ENCODE measurements at places on chromosomes 7 and 10.

DNA sequence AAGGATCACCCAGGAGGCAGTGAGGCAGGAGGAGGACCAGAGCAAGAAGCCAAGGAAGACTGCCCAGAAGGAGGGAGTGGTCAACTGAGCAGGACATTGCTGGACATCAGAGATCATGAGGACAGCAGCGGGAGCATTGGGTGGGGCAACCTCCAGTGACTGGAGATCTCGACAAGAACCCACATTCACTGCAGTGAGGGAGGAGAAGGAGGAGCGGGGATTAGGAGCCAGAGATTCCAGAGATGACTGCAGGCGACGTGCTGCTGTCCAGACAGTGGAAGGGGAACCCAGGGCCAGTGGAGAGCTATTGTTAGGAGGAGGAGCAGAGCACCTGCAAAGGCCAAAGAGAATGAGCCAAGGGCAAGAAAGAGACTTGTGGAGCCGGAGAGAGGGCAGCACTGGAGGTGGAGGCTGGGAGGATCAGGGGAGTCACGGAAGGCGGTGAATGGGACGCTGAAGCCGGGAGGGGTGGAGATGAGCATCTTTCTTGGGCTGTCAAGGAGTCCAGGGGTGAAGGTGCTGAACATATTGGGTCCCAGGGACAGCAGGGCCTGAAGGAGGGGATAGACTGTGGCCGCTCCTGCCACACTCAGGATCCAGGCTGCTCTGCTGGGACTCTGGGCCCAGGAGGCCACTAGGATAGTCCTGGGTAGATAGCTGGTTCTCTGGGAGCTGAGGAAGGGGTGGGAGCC lies 140.1 kb upstream of the UNC5B start:
- no peaks in the 10 kb centered on the region for H3K36me3 ChIP-seq
- no peak overlapping the region for H3K27ac ChIP-seq
- H3K4me3 ChIP-seq, result no peak overlapping the region
- DNase-seq, result no peak
- no peaks in the 10 kb centered on the region for H3K4me1 ChIP-seq
- peaks cover 14% of the 10 kb centered on the region for H3K27me3 ChIP-seq

DNA sequence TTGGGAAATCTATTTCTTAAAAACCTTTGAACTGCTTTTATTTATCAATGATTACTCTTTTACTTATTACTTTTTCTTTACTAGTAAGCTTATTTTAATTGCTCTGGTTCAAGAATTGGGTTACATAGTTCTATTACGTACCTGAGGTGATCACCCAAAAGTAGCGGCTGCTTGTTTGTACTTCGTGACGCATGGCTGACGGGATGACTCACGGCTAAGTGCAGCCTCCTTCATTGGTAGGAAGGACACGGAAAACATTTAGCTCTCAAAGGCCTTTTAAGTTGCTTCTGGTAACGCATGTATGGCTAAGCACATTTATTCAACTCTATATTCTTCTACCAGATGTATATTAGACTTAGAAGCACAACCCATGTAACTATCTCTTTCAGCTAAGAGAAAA lies 285.8 kb upstream of the SP4 start:
- H3K27ac ChIP-seq, result no peak overlapping the region
- no peak overlapping the region for H3K4me3 ChIP-seq
- H3K27me3 ChIP-seq, result peaks cover 4% of the 10 kb centered on the region
- no peak for DNase-seq
- H3K36me3 ChIP-seq, result no peaks in the 10 kb centered on the region

DNA sequence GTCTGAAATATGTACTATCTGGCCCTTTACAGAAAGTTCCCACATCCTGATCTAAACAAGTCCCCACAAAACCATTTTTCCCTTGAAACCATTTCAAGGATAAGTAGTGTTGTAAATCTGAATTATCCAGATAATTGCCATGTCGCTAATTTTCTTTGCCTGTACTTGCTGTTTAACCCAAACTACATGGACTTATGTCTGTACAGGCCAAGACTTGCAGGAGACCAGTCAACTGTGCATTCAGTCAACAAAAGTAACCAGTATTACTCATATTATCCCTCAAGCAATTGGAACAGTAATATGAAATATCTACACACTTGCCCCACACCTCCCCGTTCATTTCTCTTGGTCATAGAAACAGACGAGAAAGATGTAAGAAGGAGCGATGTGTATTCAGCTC lies 347.8 kb upstream of the NFE2L3 start:
- H3K4me3 ChIP-seq, result no peak overlapping the region
- no peaks in the 10 kb centered on the region for H3K36me3 ChIP-seq
- DNase-seq, result no peak
- no peaks in the 10 kb centered on the region for H3K4me1 ChIP-seq

DNA sequence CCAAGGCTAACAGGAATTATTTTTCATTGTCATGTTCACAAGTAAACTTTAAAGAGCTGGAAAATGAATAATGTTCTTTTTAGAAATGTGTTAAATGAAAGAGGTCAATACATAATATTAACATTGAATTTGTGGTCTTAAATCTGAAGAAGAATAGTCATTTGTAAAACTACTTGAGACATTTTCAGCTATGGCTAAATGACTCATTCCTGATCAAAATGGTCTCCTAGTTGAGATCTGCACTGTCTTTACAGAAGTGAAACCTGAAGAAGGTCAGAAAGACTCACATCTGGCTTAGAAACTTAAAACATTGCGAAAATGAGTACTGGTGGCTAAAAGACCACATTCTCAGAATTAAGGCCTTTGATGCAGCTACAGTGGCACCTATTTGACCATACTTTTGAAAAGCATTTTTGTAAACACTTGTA lies 5.9 kb downstream of the PIK3CG start:
- peak; percentile 60 for DNase-seq
- H3K27ac ChIP-seq, result peak overlapping the region; percentile 76

DNA sequence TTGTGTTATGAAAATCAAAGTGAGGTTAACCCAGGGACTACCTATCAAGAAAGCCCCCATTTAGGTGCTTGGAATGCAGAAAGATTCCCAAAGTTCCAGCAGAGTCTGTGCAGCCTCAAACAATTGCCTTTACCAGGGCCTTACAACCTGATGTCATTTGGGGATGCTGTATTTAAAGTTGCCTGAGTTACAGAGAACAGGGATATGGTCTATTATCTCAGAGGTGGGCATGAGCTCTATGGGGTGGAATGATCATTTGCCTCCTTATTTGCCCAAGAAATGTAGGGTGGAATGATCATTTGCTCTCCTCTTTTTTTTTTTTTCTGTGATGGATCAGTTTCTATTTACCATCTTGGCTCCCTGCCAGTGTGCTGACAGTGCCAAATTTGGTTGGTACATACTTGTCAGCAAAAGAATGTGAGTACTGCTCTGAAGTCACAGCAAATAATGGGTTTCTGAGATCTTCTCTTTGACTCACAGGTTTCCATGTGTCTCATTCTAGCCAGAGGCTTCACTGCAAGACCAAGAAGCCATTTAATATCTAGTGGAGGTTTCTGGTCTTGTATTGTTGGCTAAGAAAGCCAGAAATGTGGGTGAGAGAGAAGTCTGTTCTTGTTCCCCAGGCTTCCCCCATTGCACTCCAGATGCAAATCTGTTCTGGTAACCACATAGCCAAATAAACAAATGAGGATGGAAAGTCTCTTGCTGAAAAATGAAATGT lies 45.5 kb upstream of the ZNRF2 start:
- DNase-seq, result peak; percentile 4
- peak overlapping the region; percentile 75 for H3K27ac ChIP-seq
- no peaks in the 10 kb centered on the region for H3K27me3 ChIP-seq
- H3K36me3 ChIP-seq, result no peaks in the 10 kb centered on the region

DNA sequence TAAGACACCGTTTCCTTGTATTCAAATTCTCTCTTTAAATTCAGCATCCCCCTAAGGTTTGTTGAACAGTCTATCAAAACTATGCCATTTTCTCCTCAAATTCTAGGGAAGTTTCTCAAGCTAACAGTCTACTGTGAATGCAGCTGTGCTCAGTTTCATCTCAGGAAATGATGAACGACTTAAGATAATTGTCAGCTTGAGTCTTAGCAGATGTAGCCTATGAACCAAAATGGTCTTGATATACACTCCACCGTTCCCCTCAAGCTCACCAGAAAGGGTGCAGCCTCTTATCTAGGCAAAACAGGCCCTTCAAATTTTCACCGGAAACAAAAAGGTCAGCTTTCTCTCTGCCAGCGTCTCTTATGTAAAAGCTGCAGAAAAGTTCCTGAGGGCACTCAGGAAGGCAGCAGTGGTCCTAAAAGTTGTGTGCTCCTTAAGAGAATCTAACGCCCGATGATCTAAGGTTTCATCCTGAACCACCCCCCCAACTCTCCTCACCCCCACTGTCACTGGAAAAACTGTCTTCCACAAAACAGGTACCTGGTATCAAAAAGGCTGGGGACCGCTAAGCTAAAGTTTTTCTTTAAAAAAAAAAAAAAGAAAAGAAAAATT lies 2.1 kb downstream of the DNAJC9 start:
- H3K4me3 ChIP-seq, result peak overlapping the region; percentile 96
- H3K4me1 ChIP-seq, result peaks cover 52% of the 10 kb centered on the region
- no peaks in the 10 kb centered on the region for H3K27me3 ChIP-seq
- no peak for DNase-seq
- H3K36me3 ChIP-seq, result no peaks in the 10 kb centered on the region

DNA sequence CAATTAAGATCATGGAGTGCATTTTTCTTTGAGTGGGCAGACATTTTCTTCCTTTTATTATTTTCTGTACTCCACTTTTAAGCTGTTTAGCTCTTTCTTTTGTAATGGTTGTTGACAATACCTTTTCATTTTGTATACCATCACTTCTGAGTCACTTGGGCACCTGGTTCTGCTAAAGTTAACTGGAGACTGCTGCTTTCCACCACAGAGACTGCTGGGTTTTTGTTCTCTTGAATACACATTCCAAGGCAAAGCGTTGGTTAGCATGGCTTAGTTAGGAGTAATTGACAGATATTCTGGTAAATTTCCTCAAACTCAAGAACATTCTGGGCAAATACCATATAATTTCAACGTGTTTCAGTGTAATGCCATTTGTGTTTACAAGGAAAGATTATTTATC lies 541.9 kb upstream of the CELF2 start:
- H3K27me3 ChIP-seq, result peaks cover 18% of the 10 kb centered on the region
- H3K27ac ChIP-seq, result no peak overlapping the region
- no peaks in the 10 kb centered on the region for H3K4me1 ChIP-seq
- no peaks in the 10 kb centered on the region for H3K36me3 ChIP-seq
- H3K4me3 ChIP-seq, result no peak overlapping the region

DNA sequence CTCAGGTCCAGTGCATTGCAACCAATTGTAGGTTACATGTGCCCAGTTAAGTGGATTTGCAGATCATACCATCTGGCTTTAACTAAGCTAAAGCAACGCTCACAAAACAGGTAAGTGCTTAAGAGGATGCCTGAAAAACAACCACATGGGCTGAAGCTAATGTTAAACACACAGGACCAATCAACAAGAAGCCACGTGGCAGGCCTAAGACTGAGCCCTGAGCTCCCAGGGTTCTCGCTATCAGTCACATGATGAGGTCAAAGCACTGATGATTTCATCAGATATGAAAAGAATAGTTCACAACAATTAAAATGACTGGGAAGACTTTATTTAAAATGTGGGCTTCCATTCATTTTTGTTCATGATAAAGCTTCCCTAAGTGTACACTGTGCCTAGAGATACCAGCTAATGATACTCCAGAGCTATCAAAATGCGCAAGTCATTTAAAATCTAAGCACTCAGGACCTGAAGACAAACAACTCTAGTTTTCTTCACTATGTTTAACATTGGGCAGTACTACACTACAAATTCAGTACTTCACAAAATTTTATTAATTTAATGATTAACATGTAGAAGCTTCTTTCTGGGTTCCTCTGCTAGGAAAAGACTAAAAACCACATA lies 90.6 kb downstream of the PIP4K2A start:
- H3K4me1 ChIP-seq, result peaks cover 79% of the 10 kb centered on the region
- H3K27me3 ChIP-seq, result no peaks in the 10 kb centered on the region
- no peak for DNase-seq
- H3K4me3 ChIP-seq, result no peak overlapping the region
- H3K27ac ChIP-seq, result peak overlapping the region; percentile 37
- peaks cover 8% of the 10 kb centered on the region for H3K36me3 ChIP-seq

DNA sequence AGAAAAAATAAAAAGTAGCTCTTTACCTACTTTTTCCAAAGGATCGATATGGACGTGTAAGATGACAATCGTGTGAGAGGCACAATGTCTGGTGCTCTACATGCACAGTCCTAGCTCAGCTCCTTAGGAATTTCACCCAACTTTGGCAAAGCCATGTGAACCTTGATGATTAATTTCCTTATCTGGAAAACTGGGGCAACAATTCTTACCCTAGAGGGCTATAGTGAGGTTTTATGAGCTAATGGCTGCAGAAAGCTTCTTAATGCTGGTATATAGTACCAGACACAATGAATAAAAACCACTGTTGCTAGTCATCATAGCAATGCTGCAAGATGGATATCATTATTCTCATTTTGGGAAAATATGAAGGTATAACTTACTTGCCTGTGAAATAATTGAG lies 202.7 kb downstream of the PARD3 start:
- no peak for DNase-seq
- H3K27ac ChIP-seq, result no peak overlapping the region
- H3K4me3 ChIP-seq, result no peak overlapping the region
- no peaks in the 10 kb centered on the region for H3K27me3 ChIP-seq
- no peaks in the 10 kb centered on the region for H3K4me1 ChIP-seq

DNA sequence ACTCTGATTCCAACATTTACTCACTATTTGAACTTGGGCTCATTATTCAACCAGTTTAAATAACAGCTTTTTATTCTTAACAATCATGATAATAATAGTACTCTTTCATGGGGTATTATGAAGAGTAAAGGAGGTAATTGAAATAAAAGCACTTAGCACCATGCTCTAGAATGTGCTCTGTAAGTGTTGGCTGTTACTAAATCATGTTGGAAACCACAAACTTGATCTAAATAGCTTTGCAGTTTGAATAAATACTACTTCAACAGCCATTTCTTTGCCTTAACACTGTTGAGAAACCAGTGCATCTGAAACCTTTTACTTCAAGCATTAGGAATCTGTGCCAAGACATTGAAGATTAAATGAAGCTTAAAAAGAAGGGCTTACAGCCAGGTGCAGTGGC lies 7.9 kb upstream of the UPF2 start:
- peaks cover 37% of the 10 kb centered on the region for H3K4me1 ChIP-seq
- DNase-seq, result no peak
- no peaks in the 10 kb centered on the region for H3K36me3 ChIP-seq

Measured in naive B cell (primary cell).